ENCODE measurements at places on chromosomes 12 and 14. TPM values are rescaled to one million over a fixed set of nuclear protein-coding genes. Genes with fewer than 3 reads are reported as not detected.
A peak's percentile ranks its signal among the peaks of the same experiment; 100 is the strongest.

DNA sequence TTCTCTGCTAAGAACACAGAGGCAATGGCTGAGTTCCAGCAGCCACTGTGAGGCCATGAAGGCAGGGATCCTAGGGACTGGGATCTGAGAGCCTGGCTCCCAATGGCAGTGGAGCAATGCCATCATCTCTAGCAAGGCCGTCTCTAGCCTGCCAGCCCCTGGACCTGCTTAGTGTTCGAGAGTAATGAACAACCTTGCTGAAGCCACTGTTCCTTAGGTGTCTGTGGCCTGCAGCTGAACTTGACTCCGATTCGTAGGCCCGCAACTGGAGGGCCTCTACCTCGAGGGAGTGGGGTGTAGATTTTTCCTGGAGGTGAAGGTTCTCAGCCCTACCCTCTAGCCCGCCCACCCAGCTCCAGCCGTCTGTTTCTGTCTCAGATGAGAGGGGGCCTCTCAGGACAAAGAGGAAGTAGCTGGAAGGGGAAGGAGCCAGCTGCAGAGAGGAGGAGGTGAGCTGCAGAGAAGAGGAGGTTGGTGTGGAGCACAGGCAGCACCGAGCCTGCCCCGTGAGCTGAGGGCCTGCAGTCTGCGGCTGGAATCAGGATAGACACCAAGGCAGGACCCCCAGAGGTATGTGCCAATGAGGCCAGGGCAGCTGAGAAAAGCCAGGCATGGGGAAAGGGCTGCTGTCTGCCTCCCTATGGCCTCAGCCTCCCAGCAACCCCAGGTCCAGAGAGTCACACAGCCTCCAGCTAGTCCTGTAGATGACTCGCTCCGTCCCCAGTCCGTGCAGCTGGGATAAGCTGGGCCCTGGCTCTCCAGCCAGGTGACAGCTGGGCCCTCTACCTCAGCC is at the start of gene PLD4:
PLD4 (plus strand) TSS at position 459 of the 793 bp plus-strand sequence. CDS start 2,262 bp downstream, outside the sequence.
- peak; percentile 53 for DNase-seq

- DNase-seq = no peak
Observed at GRCh38 chr12:4540638-4541037, 1.9 kb downstream of the RAD51AP1 start.

GRCh38 chr12:122908915-122909314 is 13.0 kb upstream of the VPS37B start:
- DNase-seq = no peak

GRCh38 chr14:80425686-80426085 is 214.4 kb upstream of the DIO2 start:
- no peak for DNase-seq

DNA sequence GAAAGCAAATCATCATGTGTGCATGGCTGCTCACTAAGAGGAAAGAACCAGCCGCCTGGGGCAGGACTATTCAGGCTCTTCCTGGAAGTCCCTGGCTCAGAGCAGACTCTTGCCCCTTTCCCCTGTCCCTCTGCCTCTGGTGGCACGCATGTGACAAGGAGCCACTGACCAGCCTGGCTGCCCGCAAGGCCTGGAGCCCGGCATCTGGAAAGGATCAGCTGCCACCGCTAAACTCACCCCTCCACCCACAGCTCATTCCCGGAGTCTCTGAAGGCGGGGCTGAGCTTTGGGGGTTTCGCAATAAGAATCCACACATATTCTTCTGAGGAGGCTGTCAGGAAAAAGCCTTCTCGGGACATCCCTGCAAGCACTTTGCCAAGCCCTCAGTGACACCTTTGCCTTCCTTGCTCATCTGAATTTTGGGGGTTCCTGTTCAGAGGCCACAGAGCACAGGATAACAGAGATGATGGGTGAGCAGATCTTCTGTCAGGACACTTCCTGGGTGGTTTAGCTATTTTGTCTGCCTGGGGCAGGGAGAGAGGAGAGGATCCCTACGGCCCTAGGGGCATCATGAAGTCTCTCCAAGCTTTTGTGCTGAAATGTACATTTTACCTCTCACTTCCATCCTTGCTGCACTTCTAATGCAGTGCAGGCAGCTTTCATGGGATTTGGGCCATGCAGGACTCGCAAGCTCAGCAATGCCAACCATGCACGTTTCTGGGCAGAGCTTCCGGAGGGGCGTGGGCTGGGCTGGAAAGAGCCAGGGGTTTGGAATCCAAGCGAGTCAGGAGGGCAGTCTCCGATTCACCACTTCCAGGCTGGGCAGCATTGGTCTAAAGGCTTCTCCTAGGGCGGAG is 124.8 kb upstream of the MAP1LC3B2 start:
- DNase-seq = peak; percentile 77

- DNase-seq = no peak
Observed at GRCh38 chr14:106442857-106443256, 916.5 kb downstream of the TMEM121 start.

- no peak for DNase-seq
Observed at GRCh38 chr12:21413369-21414277, 23.8 kb upstream of the PYROXD1 start.

DNA sequence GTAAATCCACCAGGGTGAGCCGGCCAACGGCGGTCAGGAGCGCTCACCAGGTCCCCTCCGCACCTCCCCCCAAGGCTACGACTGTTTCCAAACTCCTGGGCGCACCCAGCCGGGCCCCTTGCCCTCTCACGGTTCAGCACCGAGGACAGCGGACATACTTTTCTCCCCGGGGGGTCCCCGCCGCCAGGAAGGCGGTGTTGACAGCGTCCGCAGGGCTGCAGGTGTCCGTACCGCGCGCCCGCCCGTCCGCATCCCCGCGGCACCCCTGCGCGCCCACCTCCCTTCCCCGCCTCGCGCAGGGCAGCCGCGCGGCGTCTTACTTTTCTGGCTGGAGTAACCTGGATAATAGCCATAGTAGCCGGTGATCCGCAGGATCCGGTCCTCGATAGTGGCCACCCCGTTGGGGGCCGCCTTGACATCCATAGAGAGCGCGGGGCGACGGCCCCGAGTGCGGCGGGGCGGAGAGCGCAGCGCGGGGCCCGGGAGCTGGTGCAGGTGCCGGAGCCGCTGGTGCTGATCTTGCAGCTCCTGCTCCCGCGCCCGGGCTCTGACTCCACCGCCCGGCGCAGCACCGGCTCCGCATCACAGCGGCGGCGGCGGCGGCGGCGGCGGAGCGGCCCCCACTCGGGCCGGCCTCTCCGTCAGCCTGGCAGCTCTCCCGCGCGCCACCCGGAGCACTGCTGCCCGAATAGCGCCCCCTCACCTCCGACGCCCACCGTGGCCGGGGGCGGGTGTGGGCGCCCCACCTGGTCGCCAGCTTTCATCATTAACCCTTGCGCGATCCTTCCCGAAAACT is at the start of gene SLC35F4:
SLC35F4 (minus strand) TSS at position 690 of the 796 bp plus-strand sequence.
- DNase-seq = peak; percentile 55

GRCh38 chr12:131264635-131265034 is 310.9 kb downstream of the ADGRD1 start:
- DNase-seq = peak; percentile 36

DNA sequence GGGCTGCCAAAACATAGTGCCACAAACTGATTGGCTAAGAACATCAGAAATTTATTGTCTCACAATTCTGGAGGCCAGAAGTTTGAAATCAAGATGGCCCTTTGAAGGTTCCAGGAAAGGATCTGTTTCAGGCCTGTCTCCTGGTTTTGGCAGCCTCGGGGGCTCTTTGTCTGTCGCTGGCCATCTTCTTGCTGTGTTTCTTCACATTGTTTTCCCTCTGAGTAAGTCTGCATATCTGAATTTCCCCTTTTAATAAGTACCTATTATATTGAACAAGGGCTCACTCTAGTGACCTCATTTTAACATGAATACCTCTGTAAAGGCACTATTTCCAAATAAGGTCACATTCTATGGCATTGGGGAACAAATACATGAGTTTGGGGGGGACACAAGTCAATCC is 467.1 kb upstream of the MGAT4C start:
- DNase-seq = no peak

DNA sequence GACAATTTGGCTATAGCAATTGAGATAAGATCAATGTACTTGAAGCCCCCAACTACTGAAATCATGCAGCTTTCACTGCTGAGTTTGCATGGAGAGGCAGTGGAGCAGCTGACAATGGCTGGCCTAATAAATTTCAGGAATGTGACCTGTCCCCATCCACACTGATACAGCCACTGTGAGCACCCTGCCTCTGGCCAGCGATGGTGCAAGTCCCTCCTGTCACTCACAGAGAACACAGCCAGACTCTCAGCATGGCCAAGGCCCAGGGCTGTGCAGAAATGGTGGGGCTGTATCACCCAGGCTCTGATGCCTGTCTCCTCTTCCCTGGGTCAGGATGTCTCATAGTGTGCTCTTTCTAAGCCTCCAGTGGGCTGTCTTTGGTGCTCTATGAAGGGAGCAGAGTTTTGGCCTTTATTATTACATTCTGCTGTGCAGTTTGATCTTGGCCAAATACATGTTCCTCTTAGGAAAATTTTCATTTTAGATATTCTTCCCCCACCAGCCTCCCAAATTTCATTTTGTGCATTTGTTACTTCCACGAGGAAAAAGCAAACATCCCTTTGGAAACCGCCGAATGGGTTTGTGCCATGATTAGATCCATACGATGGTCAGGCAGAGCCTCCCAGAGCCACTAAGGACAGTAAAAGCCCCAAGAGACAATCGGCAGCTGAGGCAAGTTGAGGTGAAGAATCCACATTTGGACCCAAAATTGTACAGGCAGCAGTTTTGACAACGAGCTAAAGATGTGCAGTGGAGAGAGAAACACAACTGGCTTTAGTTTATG is 85.1 kb upstream of the WSCD2 start:
- DNase-seq = no peak

DNA sequence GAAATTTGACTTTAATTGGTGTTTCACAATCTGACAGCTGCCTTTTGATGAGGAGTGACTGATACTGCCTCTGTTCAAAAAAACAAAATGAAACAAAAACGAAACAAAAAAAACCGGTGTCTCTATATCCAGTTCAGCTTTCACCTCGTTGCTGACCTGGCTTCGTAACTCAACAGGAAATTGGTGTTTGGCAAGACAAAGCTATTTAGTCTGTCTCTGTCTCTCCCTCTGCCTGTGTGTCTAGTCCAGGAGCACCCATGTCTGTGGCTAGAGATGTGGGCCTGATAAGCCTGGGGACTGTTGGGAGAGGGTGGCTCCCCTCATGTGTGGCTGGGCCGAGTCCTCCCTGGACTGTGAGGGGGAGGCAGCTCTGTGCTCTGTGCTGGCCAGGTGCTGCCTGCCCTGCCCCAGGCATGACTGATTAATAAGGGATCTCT is 11.3 kb downstream of the CACNA1C start:
- DNase-seq = no peak

GRCh38 chr14:76396714-76397187 is 20.8 kb downstream of the ESRRB start:
- DNase-seq = no peak

DNA sequence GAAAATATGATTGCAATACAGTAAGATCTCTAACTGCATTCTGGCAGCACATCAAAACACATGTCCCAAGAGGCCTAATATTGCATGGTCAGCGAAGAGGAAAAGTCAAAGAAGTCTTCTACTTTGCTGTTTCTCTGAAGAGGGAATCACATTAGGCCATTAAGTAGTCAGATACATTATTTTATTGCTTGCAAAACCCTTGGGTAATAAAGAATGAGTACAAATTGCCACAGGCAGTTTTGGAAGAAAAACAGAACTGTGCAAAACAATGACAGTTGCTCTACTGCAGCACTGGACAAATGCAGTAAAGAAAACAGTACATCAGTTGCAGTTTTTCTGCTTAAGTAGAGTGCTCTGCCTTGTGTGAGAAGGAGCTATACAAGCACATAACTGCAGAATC is 211.9 kb downstream of the MED13L start:
- DNase-seq = no peak

GRCh38 chr12:77682488-77682887 is 148.2 kb upstream of the NAV3 start:
- DNase-seq = no peak

DNA sequence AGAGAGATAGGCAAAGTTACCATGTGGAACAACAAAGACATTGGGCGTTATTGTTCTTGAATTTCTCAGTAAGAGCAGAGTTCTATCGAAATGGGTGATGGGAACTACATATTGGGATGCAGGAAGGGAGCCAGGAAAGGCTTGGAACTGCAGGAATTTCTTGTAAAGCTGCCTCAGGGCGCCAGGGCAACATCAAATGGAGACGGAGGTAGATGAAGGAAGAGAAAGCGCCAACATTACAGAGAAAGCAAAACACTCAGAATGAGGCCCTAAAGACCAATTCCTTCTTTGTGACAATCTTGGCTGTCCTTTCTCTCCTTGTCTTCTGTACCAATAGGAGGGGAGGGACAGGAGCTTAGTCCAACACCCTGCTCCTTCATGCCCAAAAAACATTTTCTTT is 148.4 kb downstream of the RPAP3 start:
- DNase-seq = no peak

KCNC2 gene
- total RNA-seq = not detected

GUCY2C gene
- not detected for total RNA-seq

CIDEB gene
- 11.3 TPM for total RNA-seq
